ENCODE measurements at places on chromosomes 3 and 15.
A peak's percentile ranks its signal among the peaks of the same experiment; 100 is the strongest.

GRCh38 chr15:89673165-89673512 is 6.0 kb downstream of the PLIN1 start:
- peak; percentile 6 for DNase-seq

DNA sequence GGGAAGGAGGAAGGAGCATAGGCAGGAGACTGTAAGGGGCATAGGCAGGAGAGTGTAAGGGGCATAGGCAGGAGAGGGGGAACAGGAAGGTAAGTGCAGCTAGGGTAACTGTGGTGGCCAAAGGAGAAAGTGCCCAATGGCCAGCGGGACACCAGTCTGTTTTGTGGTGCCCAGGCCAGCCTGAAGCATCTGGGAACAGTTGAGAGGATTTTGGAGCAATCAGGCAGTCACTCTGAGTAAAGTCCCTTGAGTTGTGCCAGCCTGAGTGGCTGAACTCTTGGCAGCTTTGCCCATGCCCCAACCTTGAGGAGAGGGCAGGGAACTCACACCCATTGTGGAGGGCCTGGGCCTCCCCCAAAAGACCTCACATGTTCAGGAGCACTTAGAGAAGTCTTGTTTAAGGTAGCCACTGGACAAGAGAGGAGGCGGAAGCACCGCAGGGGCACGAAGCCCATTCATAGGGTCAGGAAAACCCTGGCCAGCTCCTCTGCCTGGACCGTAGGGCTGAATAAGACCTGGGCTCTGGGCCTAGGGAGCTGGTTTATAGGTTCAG is 3.5 kb upstream of the TGM5 start:
- DNase-seq, result no peak

GRCh38 chr15:51193979-51194378 is 99.3 kb upstream of the TNFAIP8L3 start:
- no peak for DNase-seq

- no peak for DNase-seq
These were observed 312.2 kb downstream of the RYR3 start for GRCh38 chr15:33623010-33623409.

GRCh38 chr3:81245043-81245442 is 516.4 kb downstream of the GBE1 start:
- DNase-seq, result no peak

GRCh38 chr3:172132721-172133311 is 93.4 kb downstream of the FNDC3B start:
- peak; percentile 40 for DNase-seq

- no peak for DNase-seq
These were observed 61.3 kb upstream of the TAMM41 start for GRCh38 chr3:11907667-11908660.

GRCh38 chr15:28080386-28080785 is 18.7 kb downstream of the OCA2 start:
- DNase-seq, result no peak

- no peak for DNase-seq
These were observed 20.8 kb downstream of the ARL14 start for GRCh38 chr3:160697637-160698380.

- DNase-seq, result peak; percentile 49
These were observed 144.8 kb downstream of the RBPMS2 start for GRCh38 chr15:64630396-64631107.

DNA sequence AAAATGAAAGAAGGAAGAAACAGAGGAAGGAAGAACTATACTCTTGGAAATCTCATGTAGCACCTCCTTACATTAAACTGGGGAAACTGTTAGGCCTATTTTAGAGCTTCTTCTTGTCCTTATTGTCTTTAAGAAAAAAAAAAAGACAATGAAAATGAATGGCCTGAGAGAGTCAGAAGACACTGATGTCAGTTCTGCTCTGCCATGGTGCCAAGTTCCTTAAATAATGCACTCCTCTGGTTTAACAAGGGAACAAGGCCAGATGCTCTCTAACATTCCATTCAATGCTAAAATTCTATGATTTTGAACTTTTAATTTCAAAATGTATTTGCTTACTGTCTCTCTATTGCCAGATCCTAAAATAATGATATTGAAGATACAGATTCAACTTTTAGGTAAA is 4.4 kb upstream of the MBNL1 start:
- peak; percentile 80 for DNase-seq

- no peak for DNase-seq
These were observed 426.4 kb downstream of the NLGN1 start for GRCh38 chr3:173823911-173824460.

- peak; percentile 4 for DNase-seq
These were observed 103.0 kb upstream of the ARHGEF26 start for GRCh38 chr3:154018100-154018696.

DNA sequence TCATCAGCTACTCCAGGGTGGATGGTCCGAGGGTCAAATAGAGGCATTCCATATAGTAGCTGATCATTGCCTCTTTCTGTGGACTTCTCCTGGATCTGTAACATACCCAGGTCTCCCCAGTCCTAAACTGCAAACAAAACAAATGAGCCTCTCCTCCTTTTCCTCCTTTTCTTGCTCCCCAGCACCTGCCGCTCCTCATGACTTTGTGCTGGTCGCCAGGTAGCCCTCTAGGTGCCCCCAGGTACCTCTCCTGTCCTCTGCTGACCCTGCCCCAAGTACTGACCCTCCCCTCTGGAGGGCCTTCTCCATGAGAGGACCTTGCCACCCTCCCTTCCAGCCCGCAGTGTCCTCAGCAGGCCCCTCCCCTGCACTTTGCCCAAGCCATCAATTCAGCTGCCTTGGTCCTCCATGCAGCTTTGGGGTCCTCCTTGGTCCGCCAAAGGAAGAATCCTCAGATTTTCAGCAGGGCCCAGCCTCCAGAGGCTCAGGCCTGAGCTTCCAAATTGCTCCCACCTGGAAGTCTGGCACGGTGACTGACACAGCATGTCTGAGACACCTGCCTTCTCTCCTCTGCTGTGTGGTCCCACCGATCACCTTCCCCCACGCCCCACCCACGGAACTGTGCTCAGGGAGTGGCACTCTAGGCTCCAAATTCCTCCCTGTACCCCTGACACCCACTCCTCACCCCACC is 111.0 kb downstream of the LRRK1 start:
- DNase-seq, result no peak

DNA sequence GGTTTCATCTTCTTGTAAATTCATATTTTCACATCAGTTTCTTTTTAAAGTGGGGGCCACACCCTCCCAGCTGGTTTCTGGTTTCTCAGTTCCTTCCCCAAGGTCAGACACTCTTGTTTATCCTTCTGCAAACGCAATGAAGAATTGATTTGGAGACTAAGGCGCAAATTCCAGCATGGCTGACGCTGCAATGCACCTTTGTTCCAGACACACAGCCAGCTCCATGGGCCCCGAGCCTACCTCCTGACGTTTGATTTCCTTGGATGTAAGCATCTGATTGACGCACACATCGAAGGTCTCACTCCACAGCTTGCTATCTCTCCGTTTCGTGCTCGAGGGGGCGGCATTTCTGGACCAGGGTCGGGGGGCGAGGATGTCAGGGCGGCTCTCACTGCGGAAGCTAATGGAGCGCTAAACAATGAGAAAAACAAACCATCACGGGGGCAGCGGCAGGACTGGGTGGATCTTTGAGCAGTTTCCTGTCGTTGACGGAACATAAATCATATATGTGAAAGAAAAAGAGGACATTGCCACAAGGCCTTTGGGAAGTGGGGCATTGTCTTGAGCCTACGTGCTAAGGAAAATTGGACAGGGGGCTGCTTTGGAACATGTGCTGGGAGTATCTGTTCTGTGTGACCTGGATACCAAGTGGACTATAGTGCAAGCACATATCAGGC is 46.9 kb downstream of the ARHGEF3 start:
- peak; percentile 76 for DNase-seq

DNA sequence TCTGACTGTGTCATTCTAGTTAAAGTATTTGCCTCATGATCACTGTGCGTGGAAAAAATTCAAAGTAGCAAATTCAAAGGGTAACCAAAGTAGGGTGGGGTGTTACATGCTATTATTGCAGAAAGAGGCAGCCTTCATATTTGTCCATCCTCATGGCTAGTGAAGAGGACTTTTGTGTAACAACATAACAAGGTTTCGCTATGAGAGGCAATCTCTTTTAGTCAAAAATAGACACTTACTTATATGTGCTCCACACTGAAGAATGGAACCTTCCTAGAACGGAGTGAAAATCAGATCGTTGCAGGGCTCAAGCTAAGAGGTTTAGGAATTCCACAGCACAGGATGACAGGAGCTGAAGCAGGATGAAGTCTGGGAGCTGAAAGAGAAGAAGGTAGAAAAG is 345.1 kb upstream of the CBLB start:
- no peak for DNase-seq

DNA sequence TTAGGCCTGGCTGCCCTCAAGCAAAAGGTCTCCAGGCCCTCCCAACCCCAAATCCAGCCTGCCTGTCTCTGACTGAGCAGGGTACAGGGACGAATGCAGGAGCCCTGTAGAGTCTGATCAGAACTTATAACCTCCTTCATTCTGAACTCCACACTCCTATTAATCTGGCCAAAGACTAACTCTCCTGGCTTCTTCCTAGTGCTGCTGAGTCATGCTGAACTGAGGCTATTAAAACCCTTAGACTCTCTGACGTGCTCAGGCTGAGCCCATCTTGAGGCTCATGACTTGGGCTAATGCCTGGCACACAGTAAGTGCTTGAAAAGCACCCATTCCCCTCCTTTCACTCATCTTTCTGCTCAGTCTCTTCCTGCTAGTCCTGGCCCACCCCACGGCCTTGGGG is 81.9 kb downstream of the NUP210 start:
- DNase-seq, result no peak

- no peak for DNase-seq
These were observed 759 bp upstream of the GMPS start for GRCh38 chr3:155869691-155870090.

GRCh38 chr15:39275066-39275465 is 305.8 kb upstream of the THBS1 start:
- DNase-seq, result no peak

- DNase-seq, result peak; percentile 22
These were observed 27.9 kb downstream of the PIAS1 start for GRCh38 chr15:68081869-68082505.

GRCh38 chr15:55457401-55458022 is 49.2 kb downstream of the PIERCE2 start:
- DNase-seq, result no peak

GRCh38 chr3:181017690-181018089 is 28.2 kb upstream of the DNAJC19 start:
- DNase-seq, result no peak

DNA sequence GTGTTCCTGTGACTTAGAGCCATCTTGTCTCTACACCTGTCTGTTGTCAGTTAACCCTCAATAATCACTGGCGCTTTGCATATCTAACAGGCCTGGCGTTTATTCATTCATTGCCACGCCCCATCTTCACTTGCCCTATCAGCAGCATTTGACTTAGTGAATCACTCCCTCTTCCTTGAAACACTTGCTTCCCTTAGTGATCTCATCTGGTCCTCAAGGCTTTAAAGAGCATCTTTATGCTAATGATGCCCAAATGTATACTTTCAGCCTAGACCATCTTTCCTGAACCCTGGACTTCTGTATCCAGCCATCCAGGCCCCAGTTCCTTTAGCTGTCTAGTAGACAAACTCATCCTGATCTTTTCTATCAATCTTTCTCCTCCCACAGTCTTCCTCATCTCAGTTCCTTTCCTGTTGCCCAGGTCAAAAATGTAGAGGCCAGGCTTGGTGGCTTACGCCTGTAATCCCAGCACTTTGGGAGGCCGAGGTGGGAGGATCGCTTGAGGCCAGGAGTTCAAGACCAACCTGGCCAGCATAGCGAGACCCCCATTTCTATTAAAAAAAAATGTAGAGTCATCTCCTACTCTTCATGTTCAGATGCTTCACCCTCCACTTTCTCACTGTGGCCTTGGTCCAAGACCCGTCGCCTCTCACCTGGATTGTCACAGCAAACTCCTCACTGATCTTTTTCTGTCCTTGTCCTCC is 1.4 kb upstream of the IGDCC4 start:
- DNase-seq, result peak; percentile 13

Measured in inflammatory macrophage treated with lipopolysaccharide for 4 hours (primary cell).